ENCODE measurements at places on chromosomes 7 and 10. TPM values are rescaled to one million over a fixed set of nuclear protein-coding genes. Genes with fewer than 3 reads are reported as not detected.

The NPTX2 gene
- total RNA-seq: 4.8 TPM

The ZNF138 gene
- 7.0 TPM for total RNA-seq

The MEOX2 gene
- total RNA-seq: 1.2 TPM

The AMPH gene
- 1.7 TPM for total RNA-seq

The GPR22 gene
- not detected for total RNA-seq

The CALCR gene
- total RNA-seq: not detected

The MYL7 gene
- not detected for total RNA-seq

The HOXA4 gene
- 4.3 TPM for total RNA-seq

The FEZF1 gene
- not detected for total RNA-seq

The MYL10 gene
- not detected for total RNA-seq

Measured in RPMI7951 (cell line).